Suppressor macrophage treated with lipopolysaccharide for 1 hour (primary cell): ENCODE measurements at places on chromosomes 7 and 10.
A peak's percentile ranks its signal among the peaks of the same experiment; 100 is the strongest.

- no peak for DNase-seq
These were observed 340.3 kb downstream of the FRMD4A start for GRCh38 chr10:13990392-13990805.

GRCh38 chr7:27869056-27869455 is 129.1 kb downstream of the TAX1BP1 start:
- DNase-seq: no peak

- no peak for DNase-seq
These were observed 138.1 kb downstream of the ARHGAP22 start for GRCh38 chr10:48466611-48467240.

DNA sequence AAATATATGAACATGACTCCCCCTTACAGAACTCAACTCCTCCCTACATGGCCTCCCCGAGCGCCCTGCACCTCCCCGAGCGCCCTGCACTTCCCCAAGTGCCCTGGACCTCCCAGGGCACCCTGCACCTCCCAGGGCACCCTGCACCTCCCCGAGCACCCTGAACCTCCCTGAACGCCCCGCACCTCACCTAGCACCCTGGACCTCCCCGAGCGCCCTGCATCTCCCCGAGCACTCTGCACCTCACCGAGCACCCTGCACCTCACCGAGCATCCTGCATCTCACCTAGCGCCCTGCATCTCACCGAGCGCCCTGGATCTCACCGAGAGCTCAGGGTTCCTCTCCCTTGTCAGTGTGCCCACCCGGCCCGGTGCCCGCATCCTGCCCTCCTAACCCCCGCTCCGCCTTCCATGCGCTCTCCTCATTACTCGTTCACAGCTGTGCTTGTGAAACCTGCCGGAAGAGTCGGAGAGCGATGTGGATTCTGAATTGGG is 134.3 kb downstream of the ACTR3B start:
- no peak for DNase-seq

GRCh38 chr7:92325858-92326257 is 80.1 kb downstream of the ANKIB1 start:
- peak; percentile 3 for DNase-seq

DNA sequence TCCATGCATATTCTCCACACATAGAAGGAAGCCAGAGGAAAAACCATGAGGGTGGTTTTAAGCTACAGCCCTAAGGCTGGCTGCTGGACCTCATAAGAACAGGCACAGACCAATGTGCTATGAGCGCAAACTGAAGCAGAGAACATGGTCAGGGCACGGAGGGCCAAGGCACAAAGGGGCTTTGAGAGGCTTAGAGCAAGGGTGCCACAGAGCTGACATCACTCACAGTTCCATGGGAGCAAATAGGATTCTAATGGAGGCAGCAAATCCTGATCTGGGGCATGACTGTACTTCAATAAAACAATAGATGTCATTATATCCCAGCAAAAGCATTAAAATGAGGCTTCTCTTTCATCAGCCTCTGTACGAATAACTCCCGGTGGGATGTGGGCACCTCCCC is 162.4 kb downstream of the COBL start:
- DNase-seq: no peak

DNA sequence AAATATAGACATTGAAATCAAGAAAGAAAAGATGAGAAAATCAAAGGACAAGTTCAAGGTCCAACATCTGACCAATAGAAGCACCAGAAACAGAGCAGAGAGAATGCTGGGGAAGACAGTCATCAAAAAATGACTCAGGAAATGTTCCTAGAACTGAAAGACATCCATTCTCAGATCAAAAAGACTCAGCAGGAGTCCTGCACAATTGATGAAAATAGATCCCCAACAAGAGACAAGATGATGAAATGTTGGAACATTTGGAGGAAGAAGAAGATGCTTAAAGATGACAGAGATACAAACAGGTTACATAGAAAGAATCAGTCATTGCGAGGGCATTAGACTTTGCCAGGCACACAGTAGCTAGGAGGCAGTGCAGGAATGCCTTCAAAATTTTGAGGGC is 30.0 kb upstream of the EIF5AL1 start:
- DNase-seq: no peak

DNA sequence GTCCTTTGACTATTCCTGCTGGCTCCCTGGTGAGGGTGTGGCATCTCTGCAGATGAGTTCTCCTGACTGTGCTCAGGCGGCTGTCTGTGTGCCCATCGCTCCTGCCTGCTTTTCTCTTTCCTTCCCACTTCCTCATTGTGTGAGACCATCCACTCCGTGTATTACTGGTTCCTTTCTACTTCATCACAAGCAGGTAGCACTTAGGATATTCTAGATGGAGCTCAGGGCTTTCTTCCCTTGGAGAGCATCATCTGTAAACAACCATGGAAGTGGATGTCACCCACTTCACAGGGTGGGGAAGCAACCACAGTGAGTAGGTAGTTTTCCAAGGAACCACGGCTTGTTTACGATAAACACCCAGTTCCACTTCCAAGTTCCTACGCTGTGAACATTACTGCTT is 15.7 kb downstream of the DNAJB6 start:
- DNase-seq: peak; percentile 57

DNA sequence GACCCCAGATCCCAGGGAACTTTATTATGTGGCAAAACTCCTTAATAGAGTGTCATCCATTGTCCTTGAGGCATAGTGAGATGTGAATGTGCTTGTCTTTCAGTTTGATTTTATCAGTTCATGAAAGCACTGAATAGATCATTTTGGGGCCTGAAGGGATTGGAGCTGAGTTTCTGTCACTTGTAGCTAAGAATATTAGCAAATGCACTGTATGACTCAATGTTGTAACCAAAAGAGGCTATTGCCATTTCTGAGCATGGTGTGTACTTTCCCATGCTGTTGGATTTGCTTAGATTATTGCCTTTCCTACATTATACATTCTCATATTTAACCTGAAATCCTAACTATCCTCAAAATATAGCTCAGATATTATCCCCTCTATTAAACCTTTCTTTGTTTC is 130.4 kb downstream of the PRKG1 start:
- DNase-seq: no peak

DNA sequence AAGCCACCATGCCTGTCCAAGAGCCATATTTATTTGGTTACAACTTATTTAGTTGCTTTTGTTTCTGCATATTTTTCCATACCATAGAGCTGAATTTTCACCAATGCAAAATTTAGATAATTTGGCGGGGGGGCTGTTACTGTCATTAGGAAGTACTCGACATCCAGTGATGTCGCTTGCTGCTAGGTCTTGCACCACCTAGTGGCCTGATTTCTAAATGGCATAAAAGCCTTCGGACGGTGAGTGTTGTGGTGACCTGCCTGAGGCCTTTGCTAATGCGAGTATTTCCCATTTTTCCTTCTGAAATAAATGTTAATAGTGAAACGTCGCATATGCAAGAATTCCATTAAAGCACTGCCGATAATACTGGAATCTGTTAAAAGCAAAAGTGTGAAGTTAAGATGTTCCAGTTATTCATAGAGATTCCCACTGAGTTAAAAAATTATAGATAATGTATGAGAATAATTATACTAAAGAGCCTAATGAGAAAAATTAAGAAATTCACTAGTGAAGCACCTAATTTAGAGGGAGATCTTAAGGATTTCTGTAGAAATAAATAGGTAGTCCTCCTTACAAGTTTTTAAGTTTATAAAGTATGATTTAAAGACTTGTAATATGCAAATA is 86.1 kb upstream of the DNAJB6 start:
- peak; percentile 83 for DNase-seq

DNA sequence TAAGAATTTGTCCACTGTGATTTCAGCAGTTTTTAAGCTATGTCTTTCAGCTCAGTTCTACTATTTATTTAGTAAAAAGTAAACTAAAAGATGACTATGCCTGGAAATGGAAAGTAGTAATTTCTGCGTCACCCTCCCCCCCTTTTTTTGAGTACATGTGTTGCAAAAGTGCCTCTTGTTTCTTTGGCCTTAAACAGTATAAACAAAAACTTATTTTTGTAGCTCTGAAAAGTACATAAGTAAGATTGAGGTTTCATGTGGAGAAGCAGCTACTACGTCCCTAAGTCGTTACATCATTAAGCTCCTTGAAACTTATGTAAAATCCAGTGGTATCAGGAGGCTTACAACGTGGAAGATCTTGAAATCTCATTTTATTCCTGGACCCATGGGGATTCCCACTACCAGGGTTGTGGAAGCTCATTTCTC is 46.3 kb upstream of the HBP1 start:
- DNase-seq: no peak

DNA sequence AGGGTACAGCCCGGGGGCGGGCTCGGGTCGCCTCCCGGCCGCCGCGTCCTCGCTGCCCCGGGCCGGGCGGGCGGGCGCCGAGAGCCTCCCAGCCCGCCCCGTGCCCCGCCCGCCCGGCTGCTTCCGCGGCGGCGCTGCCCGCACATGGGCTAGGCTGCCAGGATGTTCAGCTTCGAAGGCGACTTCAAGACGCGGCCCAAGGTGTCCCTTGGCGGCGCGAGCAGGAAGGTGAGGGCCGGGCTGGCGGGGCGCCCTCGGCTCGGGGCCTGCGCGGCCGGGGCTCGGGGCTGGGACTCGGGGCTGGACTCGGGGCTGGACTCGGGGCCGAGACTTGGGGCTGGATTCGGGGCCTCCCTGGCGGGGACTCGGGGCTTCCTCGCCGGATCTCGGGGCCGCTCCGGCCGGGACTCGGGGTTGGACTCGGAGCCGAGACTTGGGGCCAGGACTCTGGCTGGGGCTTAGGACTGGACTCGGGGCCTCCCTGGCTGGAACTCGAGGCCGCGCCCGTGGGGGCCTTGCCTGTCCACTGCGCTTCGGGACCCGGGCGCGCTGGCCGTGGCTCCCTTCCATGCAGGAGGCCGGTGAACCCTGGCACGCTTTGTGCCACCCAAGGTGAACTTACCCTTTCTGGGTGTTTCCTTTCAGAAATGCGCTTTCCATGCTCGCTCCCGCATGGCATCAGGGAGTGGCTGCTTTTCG is 534 bp downstream of the UBE3C start:
- peak; percentile 84 for DNase-seq

- DNase-seq: no peak
These were observed 5.1 kb downstream of the UNCX start for GRCh38 chr7:1237704-1238255.

DNA sequence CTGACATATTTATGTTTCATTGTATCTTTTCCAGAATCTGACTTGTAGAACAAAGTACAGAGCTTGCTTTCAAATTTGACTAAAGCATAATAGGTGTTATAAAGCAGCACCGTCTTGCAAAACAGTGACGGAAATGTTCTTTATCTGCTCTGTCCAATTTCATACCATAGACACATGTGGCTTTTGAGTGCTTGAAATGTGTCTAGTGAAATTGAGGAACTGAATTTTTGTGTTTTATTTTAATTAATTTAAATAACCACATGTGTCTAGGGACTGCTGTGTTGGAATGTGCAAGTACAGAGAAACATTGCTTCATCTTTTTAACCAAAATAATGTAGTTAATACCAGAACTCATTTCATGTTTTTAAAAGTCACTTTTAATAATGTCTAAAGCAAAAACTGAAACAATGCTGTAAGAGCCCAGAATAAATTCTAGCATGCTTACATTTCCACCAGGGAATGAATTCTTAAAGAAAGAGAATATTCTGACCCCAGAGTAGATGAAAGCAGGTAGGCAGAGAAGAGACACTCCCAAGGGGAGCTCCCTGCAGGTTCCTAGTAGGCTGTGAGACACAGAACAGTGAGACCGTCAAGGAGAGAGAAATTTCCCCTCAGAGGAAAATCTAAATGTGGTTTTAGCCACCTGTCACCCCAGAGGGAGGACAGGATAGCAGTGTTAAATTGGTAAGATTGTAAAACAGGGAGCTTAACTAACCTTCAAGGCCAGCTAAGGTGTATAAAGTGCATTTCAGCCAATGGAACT is 175.3 kb upstream of the KMT2E start:
- no peak for DNase-seq

- peak; percentile 60 for DNase-seq
These were observed 1.7 kb downstream of the ADAM8 start for GRCh38 chr10:133274751-133275683.

DNA sequence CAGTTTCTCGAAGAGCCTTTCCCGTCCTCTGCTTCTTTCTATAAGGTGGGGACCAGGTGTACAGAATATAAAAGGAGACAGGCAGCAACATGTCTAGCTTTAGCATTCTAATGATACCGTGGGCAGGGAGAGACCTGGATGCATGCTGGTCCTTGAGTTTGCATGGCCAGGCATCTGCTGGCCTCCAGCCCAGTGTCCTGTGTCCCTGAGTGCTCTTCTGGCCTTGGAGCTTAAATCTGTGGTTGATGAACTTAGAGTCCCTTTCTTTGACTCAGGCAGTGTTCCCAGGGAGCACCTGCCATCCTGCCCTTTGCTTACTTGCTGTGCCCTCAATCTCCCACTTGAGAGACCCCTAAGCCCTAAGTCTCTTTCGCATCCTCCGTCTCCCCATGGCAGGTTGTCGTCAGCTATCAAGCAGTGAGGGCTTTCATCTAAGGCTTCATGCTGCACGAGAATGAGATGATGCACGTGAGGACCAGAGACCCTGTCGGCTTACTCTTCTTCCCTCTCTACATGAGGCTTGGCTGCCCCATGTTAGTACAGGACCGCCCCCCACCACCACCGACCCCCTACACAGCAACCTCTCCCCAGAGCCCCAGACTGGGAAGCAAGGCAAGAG is 313.4 kb upstream of the C7orf33 start:
- DNase-seq: no peak

DNA sequence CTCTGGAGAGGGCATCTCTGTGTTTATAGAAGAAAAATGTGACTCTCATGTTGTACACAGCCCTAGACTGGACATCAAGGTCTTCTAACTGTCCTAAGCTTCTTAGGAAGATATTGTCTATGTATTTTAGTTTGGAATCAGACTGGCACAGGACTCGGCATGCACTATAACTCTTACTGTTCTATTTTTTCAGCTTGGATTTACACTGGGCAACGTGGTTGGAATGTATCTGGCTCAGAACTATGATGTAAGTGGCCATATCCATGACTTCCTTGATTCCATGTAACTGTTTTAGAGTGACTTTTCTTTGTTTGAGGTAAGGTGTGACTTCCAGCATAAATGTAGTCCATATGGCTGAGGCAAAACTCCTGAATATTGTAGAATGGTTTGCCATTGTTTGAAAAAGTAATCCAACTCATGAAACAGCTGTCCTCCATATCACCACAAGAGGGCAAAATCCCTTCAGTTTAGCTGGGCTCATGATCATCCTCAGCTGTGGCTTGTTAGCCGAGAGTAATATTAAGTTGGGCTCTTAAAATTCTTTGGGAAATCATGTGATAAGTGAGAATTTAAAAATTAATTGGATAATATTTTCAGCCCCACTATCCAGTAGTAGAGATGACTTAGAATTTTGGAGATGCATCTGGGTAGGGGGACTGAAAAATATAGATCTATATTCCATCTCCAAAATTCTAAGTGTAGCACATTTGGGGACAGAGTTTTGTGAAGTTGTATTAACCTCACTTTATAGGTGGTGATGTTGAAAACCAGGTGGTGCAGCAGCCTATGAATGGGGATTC is 10.4 kb downstream of the STMP1 start:
- DNase-seq: peak; percentile 47

- DNase-seq: no peak
These were observed 195.2 kb downstream of the TMEM26 start for GRCh38 chr10:61257956-61258496.

DNA sequence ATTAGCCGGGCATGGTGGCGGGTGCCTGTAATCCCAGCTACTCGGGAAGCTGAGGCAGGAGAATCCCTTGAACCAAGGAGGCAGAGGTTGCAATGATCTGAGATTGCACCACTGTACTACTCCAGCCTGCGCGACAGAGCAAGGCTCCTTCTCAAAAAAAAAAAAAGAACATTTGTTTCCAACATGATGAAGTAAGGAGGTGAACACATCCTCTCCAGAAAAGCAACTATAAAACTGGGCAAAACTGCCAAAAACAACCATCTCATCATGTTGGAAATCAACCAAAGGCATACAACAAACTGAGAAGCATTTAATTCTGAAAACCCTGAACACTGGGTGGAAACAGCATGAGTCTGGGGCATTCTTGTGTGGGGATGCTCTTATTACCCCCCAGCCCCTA is 14.3 kb downstream of the PRTFDC1 start:
- no peak for DNase-seq
